Central memory CD4-positive, alpha-beta T cell (primary cell): ENCODE measurements at places on chromosomes 3 and 15.
A peak's percentile ranks its signal among the peaks of the same experiment; 100 is the strongest.

DNA sequence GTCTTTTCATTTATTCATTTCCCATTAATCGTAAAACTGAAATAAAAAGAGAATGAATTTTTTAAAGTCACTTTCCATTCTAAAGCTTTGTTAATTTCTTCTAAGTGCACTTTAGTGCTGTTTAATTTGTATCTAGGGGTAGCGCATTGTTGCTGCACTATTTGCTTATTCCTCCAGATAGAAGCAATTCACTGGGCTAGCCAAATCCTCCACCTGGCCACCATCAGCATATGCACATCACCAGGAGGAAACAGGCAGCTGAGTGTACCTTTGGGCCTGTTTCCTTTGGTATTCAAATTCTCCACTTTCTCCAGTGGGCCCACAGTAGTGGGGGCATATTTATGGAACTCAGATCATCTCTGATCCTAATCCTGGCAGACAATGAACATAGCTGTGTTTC, 29.8 kb upstream of the CPB1 start:
- DNase-seq, result no peak

- DNase-seq, result no peak
These were observed 56.6 kb downstream of the CBLB start for GRCh38 chr3:105812194-105812586.

- DNase-seq, result no peak
These were observed 64.5 kb downstream of the FEM1B start for GRCh38 chr15:68341760-68342725.

- DNase-seq, result no peak
These were observed 83.4 kb downstream of the GABRB3 start for GRCh38 chr15:26689462-26689861.

DNA sequence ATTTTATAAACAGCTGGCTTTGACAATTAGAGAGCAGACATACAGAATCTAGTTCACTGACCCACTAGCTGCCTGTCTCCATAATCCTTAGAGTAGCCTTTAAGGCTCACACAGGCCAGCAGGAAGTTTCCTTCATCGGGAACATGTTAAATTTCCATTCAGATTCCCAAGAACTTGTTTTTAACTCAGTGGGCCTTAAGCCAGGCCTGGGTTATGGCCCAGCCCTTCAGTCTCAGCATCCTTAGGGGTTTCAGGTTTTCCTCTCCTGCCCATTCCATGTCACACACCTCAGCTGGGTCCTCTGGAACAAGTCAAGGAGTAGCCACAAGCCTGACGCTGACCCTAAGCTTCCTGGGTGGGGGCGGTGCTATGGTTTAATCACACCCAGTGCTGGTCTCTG, 15.0 kb downstream of the CDAN1 start:
- DNase-seq, result no peak

DNA sequence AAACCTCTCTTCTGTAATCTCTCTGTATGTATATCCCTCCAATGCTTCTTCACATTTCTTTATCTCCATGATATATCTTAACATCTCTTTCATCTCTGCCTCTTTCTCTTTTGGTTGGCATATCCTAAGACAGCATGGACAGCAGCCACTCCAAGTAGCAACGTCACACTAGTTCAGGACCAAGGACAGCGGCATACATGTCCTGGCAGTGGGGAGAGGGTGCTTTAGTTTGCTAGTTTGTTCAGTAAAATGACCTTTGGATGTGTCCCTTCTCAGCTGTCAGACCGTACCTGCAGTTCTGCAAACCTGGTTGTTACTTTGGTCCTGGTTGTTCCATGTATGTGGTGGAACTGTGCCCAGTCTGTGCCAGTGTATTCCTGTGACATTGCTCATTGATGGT, 225.6 kb upstream of the ROPN1 start:
- no peak for DNase-seq

GRCh38 chr3:4885316-4885715, 93.9 kb upstream of the BHLHE40 start:
- no peak for DNase-seq

GRCh38 chr15:75420698-75421097, 30.8 kb downstream of the SIN3A start:
- DNase-seq, result no peak

- no peak for DNase-seq
These were observed 1.6 kb downstream of the TATDN2 start for GRCh38 chr3:10249833-10250232.

DNA sequence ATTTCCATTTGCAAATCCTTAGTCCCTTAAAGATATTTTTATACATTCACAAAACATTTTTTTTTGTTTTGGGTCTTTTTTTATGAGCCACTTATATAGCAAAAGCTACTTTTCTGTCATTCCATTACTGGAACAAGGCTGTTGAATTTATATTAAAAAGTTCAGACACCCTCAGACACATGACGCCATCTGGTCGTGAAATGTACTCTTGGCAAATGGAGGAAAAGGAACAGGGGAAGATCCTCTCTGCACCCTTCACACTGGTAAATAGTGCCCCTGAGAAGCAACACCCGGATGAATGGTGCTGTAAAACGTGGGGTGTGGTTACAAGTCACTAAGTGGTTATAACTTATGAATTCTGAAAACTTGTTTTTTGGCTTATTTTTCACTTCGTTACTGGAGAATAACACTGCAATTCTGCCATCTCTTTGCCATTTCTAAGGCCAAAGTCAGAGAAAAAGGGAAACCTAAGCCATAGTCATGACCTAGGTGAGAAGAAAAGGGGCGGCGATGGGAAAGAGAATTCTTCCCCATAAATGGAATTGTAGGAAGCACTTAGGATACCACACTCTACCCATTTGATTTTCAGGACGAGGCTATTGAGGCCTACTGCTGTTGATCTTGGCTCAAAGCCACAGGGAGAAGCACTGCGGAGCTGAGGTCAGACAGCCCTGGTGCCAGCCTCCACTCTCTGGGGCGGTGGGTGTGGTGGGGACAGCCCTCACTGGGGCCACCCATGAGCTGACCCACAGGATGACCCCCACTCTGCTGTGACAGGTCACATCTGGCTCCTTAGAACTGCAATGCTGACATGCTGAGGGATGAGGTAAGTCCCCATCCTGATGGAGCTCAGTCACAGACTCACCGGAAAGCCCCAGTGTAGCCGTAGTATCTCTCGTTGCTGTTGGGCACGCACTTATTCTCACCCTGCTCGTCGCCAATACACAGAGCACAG, 21.9 kb downstream of the LTF start:
- DNase-seq, result no peak

DNA sequence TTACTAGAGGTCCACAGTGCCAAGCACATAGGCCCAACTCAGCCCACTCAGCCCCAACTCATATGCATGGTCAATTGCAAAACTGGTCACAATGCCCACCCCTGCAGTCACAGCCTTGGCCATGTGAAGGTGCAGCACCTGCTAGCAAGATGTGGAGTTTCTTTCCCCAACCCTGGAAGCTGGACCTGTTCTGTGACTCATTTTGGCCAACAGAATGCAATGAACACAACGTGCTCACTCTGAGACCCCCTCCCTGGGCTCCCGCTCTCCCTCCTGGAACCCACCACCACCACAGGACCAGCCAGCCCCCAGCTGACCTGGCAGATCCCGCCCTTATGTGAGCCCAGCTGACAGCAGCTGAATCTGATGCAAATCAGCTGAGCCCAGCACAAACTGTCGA, 34.4 kb downstream of the ALDH1L1 start:
- DNase-seq, result no peak

GRCh38 chr3:127495821-127496655, 94.5 kb downstream of the TPRA1 start:
- DNase-seq, result no peak

DNA sequence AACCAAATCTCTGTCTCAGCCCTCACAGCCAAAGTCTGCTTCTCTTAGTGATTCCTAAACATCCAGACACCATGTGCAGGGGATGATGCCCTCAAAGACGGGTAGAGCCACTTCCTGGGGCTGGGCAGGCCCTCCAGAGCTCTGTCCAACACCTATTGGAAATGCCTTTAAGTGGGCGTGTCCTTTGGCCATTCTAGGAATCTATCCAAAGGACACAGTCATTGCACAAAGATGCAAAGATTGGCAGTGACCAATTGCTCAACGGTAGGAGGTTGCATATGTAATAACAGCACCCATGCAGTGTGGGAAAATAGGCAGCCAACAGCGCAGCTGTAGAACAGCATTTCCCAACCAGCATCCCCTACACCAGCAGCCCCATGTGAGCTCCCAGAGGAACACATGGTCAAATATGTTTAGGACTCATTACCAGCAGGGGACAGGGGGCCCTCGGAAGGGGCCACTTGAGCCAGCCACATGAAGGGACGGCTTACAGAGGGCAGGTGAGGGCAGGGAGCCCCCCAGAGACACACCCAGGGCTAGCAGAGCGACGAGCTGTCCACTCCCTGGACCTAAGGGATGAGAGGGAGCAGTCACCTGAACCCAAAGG, 142.8 kb upstream of the IQSEC1 start:
- DNase-seq, result no peak

DNA sequence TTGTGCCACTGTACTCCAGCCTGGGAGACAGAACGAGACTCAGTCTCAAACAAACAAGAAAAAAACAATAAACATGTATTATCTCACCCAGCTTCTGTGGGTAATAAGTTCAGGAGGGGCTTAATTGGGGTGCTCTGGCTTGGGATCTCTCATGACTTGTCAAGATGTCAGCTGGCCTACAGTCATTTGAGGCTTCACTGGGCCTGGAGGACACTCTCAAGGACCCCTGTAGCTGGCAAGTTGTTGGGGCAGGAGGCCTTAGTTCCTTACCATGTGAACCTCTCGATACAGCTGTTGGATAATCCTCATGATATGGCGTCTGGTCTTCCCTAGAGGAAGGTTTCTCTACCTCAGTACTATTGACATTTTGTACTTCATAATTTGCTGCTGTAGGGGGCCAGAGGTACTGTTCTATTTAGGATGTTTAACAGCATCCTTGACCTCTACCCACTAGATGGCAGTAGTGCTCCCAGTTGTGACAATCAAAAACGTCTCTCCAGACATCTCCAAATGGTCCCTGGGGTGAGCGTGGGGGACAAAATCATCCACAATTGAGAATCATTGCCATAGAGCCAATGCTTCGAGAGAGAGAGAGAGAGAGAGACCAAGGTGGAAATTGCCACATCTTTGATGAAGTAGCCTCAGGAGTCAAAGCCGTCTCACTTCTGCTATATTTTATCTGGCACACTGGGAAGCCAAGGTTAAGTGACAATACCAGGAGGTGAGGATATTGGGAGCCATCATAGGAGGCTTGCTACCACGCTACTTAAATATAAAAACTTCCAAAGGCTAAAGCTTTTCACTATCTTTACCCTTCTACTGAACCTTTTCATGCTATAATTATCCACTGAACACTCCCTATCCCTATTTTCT, 23.9 kb upstream of the SLTM start:
- peak; percentile 54 for DNase-seq

DNA sequence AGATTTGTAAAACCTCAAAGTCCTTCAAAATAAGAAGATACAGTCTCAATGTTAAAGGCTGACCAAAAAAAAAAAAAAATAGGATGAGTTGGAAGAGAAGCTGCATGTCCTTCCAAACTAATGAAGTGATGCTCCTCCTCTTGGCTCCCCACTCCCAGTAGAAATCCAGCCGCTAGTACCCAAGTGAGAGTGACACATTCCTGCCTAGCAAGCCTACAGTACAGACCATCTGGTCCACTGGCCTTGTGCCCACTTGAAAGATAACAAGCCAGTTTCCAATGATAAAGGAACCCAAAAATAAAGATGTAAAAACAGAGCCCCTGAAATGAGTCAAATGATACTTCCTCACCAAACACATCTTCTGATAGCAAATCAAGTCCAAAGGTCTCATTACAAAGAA, 258.7 kb upstream of the NSMCE3 start:
- no peak for DNase-seq

- DNase-seq, result no peak
These were observed 42.0 kb downstream of the WWTR1 start for GRCh38 chr3:149615731-149616221.
